ENCODE measurements at places on chromosomes 3 and 15. TPM values are rescaled to one million over a fixed set of nuclear protein-coding genes. Genes with fewer than 3 reads are reported as not detected.

DNA sequence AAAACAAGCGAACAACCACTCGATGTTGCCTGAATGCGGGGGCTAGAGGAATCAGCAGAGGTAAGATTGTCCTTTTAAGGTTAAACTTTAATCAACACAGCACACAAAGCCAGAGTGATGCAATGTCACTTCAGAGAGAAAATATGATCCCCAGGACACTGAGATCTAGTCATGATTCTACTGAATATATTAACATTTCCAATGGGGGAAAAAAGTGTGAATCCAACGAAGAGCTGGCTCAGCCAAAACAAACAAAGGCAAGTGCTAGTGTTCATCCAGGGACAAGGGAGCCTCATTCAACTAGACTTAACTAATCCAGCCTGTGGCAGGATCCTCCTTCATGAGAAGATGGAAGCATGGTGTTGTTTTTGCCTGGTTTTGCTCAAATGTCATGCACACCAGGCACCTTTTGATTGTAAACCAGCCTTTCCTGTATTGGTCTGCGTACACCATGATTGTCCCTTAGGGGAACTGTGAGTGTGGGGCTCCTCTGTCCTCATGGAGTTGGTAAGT is 35.8 kb downstream of the SCG5 start:
- no peaks in the 10 kb centered on the region for H3K27me3 ChIP-seq
- DNase-seq = no peak
- no peak overlapping the region for H3K4me3 ChIP-seq
- no peaks in the 10 kb centered on the region for H3K36me3 ChIP-seq
- no peaks in the 10 kb centered on the region for H3K4me1 ChIP-seq
- H3K27ac ChIP-seq = no peak overlapping the region

- H3K27ac ChIP-seq = no peak overlapping the region
- no peak overlapping the region for H3K4me3 ChIP-seq
- DNase-seq = no peak
- peaks cover 17% of the 10 kb centered on the region for H3K4me1 ChIP-seq
- no peaks in the 10 kb centered on the region for H3K36me3 ChIP-seq
Observed at GRCh38 chr3:78644847-78645246, 1123.0 kb downstream of the ROBO1 start.

DNA sequence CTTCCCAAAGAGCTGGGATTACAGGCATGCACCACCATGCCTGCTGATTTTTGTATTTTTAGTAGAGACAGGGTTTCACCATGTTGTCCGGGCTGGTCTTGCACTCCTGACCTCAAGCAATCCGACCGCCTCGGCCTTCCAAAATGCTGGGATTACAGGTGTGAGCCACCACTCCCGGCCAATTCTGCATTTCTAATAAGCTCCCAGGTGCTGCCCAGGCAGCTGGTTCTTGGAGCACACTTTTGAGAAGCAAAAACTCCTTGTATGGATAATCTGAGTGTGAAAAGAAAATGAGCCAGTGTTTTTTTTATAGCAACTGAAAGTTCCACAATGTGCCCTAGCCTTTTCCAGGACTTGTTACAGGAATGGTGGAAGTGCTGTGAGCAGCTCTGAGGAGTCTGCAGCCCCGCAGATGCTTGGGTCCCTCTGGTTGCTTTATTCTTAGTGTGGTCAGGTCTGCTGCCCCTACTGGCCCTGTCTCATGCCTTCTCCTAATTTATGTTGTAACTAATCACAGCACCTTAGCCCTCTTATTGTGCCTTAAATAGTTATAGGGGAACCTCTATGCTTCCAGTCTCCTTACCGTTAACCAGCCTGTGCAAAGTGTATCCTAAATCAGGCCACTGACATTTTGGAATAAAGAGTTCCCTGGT is 13.5 kb upstream of the KCNAB1 start:
- H3K27ac ChIP-seq = no peak overlapping the region
- H3K36me3 ChIP-seq = no peaks in the 10 kb centered on the region
- H3K4me1 ChIP-seq = no peaks in the 10 kb centered on the region
- H3K4me3 ChIP-seq = no peak overlapping the region

GRCh38 chr3:12835052-12835665 is 6.2 kb downstream of the RPL32 start:
- peaks cover 24% of the 10 kb centered on the region for H3K4me1 ChIP-seq
- no peak overlapping the region for H3K27ac ChIP-seq
- H3K4me3 ChIP-seq = no peak overlapping the region
- DNase-seq = no peak
- no peaks in the 10 kb centered on the region for H3K27me3 ChIP-seq

GRCh38 chr3:17995769-17996168 is 253.3 kb upstream of the TBC1D5 start:
- no peak for DNase-seq
- H3K4me1 ChIP-seq = no peaks in the 10 kb centered on the region
- H3K4me3 ChIP-seq = no peak overlapping the region

DNA sequence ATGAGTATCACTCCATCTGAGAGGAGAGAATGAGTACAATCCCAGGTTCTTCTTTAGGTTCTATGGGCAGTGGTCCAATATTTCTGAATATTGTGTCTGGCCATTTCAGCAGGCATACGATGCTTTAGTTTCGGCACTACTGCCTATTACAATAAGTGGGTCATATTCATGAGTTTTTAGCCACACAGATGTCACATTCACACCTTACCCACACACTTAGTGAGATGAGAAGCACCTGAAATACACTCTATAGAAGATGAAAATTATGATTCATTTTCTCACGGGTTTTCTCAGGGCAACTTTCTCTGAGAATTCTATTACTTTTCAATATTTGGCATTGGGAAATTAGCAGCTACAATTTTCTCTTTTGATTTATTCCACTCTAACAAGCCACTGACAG is 132.2 kb downstream of the TGFBR2 start:
- no peaks in the 10 kb centered on the region for H3K4me1 ChIP-seq
- DNase-seq = no peak
- H3K27ac ChIP-seq = no peak overlapping the region

DNA sequence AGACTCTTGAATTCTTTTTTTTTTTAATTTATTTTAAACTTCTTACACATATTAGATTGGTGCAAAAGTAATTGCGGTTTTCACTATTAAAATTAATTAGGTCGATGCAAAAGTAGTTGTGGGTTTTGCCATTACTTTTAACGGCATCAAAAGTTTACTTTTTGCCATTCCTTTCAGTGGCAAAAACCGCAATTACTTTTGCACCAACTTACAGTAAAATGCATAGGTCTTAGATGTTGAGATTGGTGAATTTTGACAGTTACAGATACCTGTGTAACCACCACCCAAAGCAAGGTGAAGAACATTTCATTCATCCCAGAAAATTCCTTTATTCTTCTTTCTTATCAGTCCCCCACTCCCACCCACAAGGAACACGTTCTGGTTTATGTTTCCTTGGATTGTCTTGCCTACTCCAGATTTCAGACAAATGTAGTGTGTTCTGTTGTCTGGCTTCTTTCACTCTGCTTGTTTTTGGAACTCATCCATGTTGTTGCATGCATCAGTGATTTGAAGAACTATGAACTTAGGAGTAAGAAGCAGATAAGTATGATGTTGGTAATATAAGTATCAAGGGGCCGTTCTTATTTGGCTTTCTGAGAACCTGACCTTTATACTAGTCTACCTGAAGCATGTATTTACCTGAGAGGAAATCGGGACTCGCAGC is 198.4 kb upstream of the UBE2E1 start:
- DNase-seq = peak; percentile 57
- no peaks in the 10 kb centered on the region for H3K27me3 ChIP-seq
- no peak overlapping the region for H3K4me3 ChIP-seq
- H3K36me3 ChIP-seq = no peaks in the 10 kb centered on the region
- peaks cover 19% of the 10 kb centered on the region for H3K4me1 ChIP-seq

DNA sequence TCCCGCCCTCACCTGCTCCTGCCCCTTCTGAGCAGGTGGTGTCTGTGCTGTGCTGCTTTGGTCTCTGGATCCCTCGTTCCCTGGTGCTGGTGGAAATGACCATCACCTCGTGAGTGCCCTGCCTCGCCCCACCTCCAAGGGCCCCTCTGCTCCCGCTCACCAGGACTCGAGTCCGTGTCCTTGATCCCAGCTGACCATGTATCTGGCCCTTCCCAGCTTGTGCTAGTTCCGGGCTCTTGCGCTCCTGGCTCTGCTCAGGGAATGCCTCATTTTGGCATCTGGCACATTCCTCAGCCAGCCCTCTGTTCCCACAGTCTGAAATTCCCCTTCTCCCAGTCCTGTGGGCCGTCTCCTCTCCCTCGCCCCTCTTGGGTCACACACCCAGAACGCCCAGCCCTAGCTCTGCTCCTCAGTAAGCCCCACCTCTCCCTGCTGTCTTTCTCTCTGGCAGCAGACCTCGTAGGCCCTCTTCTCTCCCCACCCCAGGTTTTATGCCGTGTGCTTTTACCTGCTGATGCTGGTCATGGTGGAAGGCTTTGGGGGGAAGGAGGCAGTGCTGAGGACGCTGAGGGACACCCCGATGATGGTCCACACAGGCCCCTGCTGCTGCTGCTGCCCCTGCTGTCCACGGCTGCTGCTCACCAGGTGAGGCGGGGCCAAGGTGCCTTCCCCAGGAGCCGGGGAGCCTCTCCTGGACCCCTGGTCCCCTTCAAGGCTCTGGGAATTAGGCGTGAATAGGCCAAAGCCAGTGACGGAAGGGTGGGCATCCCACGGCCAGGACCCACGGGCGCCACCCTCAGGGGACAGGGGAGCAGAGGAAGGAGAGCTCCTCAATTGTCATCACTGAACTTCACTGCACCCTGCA is 11.5 kb downstream of the SLC51A start:
- DNase-seq = no peak
- H3K27ac ChIP-seq = no peak overlapping the region
- no peaks in the 10 kb centered on the region for H3K36me3 ChIP-seq
- peaks cover 5% of the 10 kb centered on the region for H3K4me1 ChIP-seq
- H3K27me3 ChIP-seq = no peaks in the 10 kb centered on the region
- H3K4me3 ChIP-seq = no peak overlapping the region

GRCh38 chr3:48039487-48040190 is 23.4 kb upstream of the MAP4 start:
- no peaks in the 10 kb centered on the region for H3K36me3 ChIP-seq
- peak overlapping the region; percentile 36 for H3K27ac ChIP-seq
- H3K4me3 ChIP-seq = no peak overlapping the region
- H3K4me1 ChIP-seq = peaks cover 54% of the 10 kb centered on the region
- DNase-seq = peak; percentile 56
- no peaks in the 10 kb centered on the region for H3K27me3 ChIP-seq

- H3K27ac ChIP-seq = no peak overlapping the region
- H3K4me3 ChIP-seq = no peak overlapping the region
- H3K27me3 ChIP-seq = no peaks in the 10 kb centered on the region
- DNase-seq = no peak
Observed at GRCh38 chr15:43948691-43949325, 122.0 kb downstream of the WDR76 start.

GRCh38 chr3:140170612-140171011 is 235.6 kb downstream of the CLSTN2 start:
- no peaks in the 10 kb centered on the region for H3K36me3 ChIP-seq
- H3K4me1 ChIP-seq = no peaks in the 10 kb centered on the region
- no peak overlapping the region for H3K4me3 ChIP-seq
- H3K27ac ChIP-seq = no peak overlapping the region
- DNase-seq = no peak

- H3K27ac ChIP-seq = no peak overlapping the region
- H3K4me3 ChIP-seq = no peak overlapping the region
Observed at GRCh38 chr3:188854772-188855149, 317.0 kb upstream of the TPRG1 start.

DNA sequence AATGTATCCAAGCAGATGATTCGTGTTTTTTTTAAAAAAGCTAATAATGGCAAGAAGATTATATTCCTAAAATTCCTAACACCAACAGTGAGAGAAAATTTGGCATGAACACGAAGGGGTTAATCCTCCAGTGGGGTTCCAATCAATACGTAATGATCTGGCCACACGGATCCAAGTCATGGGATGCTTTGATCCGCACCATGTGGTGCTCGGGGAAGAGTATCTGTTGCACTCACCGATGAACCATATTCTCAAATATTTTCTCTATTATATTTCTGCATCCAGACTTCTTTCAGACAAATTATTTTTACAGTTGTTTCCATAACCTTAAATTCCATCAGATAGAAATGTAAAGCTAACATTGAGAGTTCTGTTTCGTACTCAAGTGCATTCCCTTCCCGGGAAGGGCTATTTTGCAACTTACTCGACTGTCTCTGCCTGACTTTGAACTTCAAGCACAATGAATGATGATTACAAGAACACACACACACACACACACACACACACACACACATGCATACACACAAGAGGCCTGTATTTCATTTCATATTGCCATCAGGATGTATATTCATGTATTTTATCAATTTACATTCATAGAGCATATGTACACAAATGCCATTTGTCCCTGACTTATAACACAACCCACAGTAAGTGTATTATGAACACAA is 567.2 kb downstream of the FOXP1 start:
- no peaks in the 10 kb centered on the region for H3K27me3 ChIP-seq
- DNase-seq = no peak
- peaks cover 32% of the 10 kb centered on the region for H3K36me3 ChIP-seq
- H3K27ac ChIP-seq = peak overlapping the region; percentile 51
- H3K4me1 ChIP-seq = peaks cover 69% of the 10 kb centered on the region
- H3K4me3 ChIP-seq = no peak overlapping the region

- no peaks in the 10 kb centered on the region for H3K27me3 ChIP-seq
- no peak overlapping the region for H3K4me3 ChIP-seq
- H3K4me1 ChIP-seq = no peaks in the 10 kb centered on the region
Observed at GRCh38 chr15:54644796-54645195, 551.9 kb downstream of the RSL24D1 start.

DNA sequence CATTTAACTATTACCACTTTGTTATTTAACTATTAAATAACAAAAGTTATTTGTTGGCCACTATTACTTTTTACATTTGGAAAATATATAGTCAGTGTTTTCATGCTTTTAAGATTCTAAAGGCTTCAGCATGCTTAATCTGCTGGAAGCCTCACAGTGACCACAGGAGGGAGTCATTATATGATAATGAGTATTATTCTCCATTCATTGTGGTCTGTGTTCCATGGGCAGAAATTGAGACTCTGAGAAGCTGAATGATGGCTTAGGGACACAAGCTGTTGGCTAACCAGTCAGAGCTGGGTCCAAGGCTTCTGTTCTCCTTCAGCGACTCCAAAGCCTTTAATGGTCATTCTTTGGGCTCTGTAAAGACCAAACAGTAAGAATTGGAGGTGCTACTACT is 64.7 kb downstream of the BFSP2 start:
- no peaks in the 10 kb centered on the region for H3K36me3 ChIP-seq
- H3K27ac ChIP-seq = no peak overlapping the region
- no peaks in the 10 kb centered on the region for H3K4me1 ChIP-seq

- no peak overlapping the region for H3K27ac ChIP-seq
- H3K4me3 ChIP-seq = no peak overlapping the region
- no peaks in the 10 kb centered on the region for H3K27me3 ChIP-seq
- peaks cover 12% of the 10 kb centered on the region for H3K4me1 ChIP-seq
- H3K36me3 ChIP-seq = no peaks in the 10 kb centered on the region
Observed at GRCh38 chr3:167787440-167787839, 51.9 kb downstream of the SERPINI1 start.

GRCh38 chr3:64053581-64053980 is 30.3 kb upstream of the PSMD6 start:
- DNase-seq = no peak
- H3K27me3 ChIP-seq = no peaks in the 10 kb centered on the region
- H3K27ac ChIP-seq = no peak overlapping the region
- no peaks in the 10 kb centered on the region for H3K36me3 ChIP-seq
- H3K4me3 ChIP-seq = no peak overlapping the region
- no peaks in the 10 kb centered on the region for H3K4me1 ChIP-seq

Gene SNAPC5
- total RNA-seq = 17.9 TPM

Gene NR2E3
- not detected for total RNA-seq

Gene PLCH1
- 18.8 TPM for total RNA-seq

Gene P2RY12
- 0.43 TPM for total RNA-seq

Gene TSEN2
- 18.7 TPM for total RNA-seq

Gene MBD4
- 56.1 TPM for total RNA-seq

Gene DUOXA2
- total RNA-seq = 1.3 TPM

Gene PLIN1
- total RNA-seq = 7.6 TPM

Gene FETUB
- not detected for total RNA-seq

Gene VGLL3
- total RNA-seq = 23.7 TPM

Gene GPR156
- 0.37 TPM for total RNA-seq

Gene TEX55
- not detected for total RNA-seq

Gene EXOG
- total RNA-seq = not detected

Gene USP50
- total RNA-seq = not detected

Gene UPK1B
- total RNA-seq = not detected
